ENCODE measurements at places on chromosomes 16 and 17.

DNA sequence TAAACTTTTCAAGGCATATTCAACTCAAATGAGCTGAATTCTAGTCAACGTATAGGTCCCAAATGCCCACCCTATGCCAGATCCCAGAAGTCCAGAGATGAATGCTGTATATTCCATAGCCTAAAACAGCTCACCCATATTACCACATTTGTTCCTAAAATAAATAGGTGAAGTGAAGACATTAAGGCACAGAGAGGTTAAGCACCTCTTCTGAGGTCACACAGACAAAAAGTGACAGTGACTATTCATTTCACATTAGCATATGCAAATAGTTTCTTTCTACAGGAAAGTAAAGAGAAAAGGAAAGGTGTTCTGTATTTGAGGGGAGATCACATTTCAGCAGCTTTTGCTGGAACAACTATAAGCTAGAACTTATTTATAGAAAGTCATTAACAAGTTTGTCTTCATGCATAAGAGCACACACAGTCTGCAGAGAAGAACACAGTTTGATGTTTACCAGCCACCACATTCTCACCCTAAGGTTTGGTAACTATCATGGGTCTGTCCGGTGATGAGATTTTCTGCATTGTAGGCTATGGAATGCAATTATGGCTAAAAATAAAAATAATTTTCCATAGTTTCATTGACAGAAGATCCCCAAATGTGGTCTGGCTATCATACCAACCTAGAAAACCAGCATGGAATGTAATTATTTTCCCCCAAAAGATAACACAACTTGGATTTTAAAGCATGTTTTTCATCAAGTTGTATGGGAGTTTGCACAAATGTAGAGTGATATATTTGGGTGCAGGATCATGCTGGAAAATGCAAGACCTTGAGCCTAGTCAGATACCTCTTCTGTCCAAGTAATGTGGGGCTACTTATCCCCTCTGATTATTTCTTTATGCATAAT is 402.1 kb downstream of the UTP18 start:
- DNase-seq, result no peak
- H3K27ac ChIP-seq, result no peak overlapping the region
- H3K4me3 ChIP-seq, result no peak overlapping the region
- H3K36me3 ChIP-seq, result no peaks in the 10 kb centered on the region
- H3K27me3 ChIP-seq, result no peaks in the 10 kb centered on the region

DNA sequence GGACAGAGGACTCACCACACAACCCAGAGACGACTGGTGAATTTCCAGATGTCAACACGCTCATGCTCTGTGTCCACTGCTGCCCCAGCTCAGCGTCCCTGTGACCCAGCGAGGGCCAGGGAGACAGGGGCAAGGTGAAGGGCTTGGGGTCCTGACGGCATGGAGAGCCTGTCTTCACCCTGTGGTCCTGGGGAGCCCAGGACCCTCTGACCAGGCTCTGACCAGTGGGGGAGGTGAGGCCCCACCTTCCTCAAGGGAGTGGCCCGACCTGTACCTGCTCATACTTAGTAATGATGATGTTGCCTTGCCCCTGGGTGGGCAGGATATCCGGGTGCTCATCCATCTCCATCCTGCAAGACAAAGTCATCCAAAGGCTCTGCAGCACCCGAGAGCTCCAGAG is 39.8 kb downstream of the TNFRSF13B start:
- H3K27ac ChIP-seq, result no peak overlapping the region
- H3K36me3 ChIP-seq, result no peaks in the 10 kb centered on the region
- no peak overlapping the region for H3K4me3 ChIP-seq
- no peak for DNase-seq
- H3K4me1 ChIP-seq, result no peaks in the 10 kb centered on the region
- H3K27me3 ChIP-seq, result no peaks in the 10 kb centered on the region

DNA sequence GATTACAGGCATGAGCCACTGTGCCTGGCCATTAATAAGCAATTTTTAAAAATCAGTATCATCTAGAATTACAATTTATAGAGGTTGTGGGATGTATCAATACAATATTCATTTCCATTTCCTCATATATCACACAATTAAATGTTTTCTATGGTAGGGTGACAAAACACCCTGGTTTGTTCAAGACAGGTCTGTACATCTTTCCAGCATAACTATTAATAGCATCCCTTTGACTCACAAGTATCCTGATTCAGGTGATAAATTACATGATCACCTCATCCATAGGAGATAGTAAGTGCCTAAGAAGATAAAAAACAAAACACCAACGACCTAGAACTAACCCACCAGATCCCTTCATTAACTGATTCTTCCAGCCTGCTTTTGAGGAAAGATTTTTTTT is 13.1 kb downstream of the COIL start:
- H3K27me3 ChIP-seq, result no peaks in the 10 kb centered on the region
- no peaks in the 10 kb centered on the region for H3K4me1 ChIP-seq
- H3K27ac ChIP-seq, result no peak overlapping the region
- H3K4me3 ChIP-seq, result no peak overlapping the region
- peaks cover 23% of the 10 kb centered on the region for H3K36me3 ChIP-seq

GRCh38 chr16:56848955-56849689 is 15.9 kb upstream of the SLC12A3 start:
- no peaks in the 10 kb centered on the region for H3K4me1 ChIP-seq
- H3K36me3 ChIP-seq, result no peaks in the 10 kb centered on the region

- H3K27me3 ChIP-seq, result no peaks in the 10 kb centered on the region
- H3K36me3 ChIP-seq, result no peaks in the 10 kb centered on the region
- H3K4me3 ChIP-seq, result no peak overlapping the region
- H3K27ac ChIP-seq, result no peak overlapping the region
- DNase-seq, result no peak
- H3K4me1 ChIP-seq, result no peaks in the 10 kb centered on the region
Observed at GRCh38 chr17:56158915-56159825, 5.9 kb downstream of the ANKFN1 start.

GRCh38 chr17:7122381-7122780 is 7.8 kb upstream of the ASGR2 start:
- no peak for DNase-seq
- H3K4me3 ChIP-seq, result no peak overlapping the region

- peaks cover 19% of the 10 kb centered on the region for H3K4me1 ChIP-seq
- H3K27me3 ChIP-seq, result no peaks in the 10 kb centered on the region
- DNase-seq, result no peak
- H3K36me3 ChIP-seq, result peaks cover 25% of the 10 kb centered on the region
- H3K27ac ChIP-seq, result no peak overlapping the region
- no peak overlapping the region for H3K4me3 ChIP-seq
Observed at GRCh38 chr17:76095943-76096342, 7.6 kb downstream of the EXOC7 start.

DNA sequence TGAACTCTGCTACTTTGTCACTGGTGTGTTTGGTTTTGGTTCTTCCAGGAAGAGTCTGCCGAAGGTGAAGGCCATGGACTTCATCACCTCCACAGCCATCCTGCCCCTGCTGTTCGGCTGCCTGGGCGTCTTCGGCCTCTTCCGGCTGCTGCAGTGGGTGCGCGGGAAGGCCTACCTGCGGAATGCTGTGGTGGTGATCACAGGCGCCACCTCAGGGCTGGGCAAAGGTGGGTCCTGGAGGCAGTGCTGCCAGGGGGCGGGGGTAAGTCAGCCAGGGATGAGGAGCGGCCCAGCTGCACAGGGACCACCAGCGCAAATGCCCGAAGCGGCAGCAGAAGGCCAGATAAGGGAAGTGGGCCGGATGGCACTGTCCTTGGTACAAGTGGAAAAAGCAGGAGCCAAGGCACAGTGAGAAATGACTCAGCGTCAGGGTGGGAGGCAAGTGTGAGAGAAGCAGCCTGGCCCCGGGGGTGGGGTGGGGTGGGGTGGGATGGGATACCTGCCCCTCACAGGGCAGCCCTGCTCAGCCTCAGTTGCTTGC is 41.9 kb downstream of the TMEM11 start:
- H3K27me3 ChIP-seq, result no peaks in the 10 kb centered on the region
- H3K27ac ChIP-seq, result no peak overlapping the region
- H3K4me1 ChIP-seq, result peaks cover 11% of the 10 kb centered on the region
- H3K4me3 ChIP-seq, result no peak overlapping the region
- DNase-seq, result no peak

GRCh38 chr16:90046971-90047713 is 27.9 kb upstream of the DBNDD1 start:
- H3K27ac ChIP-seq, result peak overlapping the region; percentile 57
- no peak for DNase-seq
- peak overlapping the region; percentile 40 for H3K4me3 ChIP-seq
- no peaks in the 10 kb centered on the region for H3K27me3 ChIP-seq
- peaks cover 12% of the 10 kb centered on the region for H3K36me3 ChIP-seq

GRCh38 chr16:53099318-53100130 is 44.7 kb downstream of the CHD9 start:
- H3K27me3 ChIP-seq, result no peaks in the 10 kb centered on the region
- no peaks in the 10 kb centered on the region for H3K36me3 ChIP-seq

DNA sequence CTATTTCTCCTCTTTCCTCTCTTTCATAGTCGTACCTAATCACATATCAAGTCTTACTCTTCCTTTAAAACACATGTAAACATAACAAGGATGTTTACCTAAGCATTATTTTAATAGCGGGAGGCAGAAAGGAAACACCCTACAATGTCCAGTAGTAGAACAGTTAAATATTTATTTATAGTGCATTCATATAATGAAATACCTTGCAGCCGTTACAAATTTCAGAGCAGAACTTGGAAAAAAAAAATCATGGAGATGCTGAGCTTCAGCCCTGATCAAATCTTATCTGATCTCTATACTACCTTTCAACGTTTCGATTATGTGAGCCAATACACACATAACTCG is 39.6 kb downstream of the GRB2 start:
- H3K4me1 ChIP-seq, result peaks cover 16% of the 10 kb centered on the region
- H3K27ac ChIP-seq, result no peak overlapping the region
- H3K27me3 ChIP-seq, result no peaks in the 10 kb centered on the region
- H3K4me3 ChIP-seq, result no peak overlapping the region
- DNase-seq, result no peak

Measured in esophagus squamous epithelium (tissue), 5 donors.